ENCODE measurements at places on chromosomes 13 and 19.

DNA sequence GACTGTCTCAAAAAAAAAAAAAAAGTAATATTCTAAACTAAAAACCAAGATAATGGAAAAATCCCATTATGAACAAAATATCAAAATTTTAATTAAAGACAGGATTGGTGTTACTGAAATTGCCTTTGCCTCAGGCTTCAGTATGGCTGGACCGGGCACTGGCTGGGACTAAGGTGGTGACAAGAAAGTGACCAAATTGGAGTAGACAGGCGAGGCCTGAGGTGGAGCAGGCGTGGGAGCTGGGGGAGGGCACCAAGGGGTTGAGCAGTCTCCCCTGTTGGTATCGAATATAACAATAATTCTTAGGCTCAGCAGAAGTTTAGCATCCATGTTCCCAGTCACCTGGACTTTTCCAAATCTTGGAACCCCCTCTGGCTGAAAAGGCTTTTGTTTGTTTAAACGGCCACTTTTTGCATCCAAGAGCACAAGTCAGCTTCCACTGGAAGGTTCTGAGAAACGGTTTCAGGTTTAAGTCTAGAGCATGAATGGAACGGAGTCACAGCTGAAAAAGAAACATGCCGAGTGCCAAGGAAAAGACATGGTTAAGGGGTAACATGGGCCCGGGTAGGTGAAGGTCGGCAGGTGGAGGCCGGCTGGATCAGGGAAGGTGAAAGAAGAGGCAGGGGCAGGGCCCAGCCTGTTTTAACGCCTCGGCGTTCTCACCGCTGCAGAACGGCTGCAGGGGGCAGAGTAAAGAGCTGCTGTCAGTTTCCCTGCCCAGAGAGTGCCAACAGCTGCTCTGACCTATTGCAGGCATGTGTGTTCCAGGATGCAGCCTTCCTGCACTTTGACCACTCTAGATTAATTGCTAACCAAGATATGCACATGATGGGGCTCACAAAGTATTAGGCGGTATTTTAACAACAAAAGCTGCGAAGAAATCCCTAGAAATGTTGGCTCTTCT lies 104.4 kb downstream of the TM9SF2 start:
- DNase-seq = peak; percentile 45

DNA sequence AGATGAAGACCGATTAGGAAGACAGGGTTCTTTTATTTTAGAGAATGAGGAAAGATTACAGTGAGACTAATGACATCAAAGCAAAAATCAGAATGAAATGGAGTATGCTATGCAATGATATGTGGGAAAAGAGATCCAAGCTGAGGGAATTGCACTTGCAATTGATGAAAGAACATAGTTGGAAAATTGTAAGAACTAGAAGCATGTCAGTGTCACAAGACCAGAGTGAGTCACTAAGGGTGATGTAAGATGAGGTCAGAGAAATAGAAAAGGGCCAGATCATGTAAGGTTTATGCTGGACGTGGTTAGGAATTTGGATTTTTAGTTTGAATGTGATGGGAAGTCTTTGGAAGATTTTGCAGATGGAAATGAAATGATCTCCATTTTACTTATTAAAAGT lies 1937.3 kb downstream of the OLFM4 start:
- no peak for DNase-seq

DNA sequence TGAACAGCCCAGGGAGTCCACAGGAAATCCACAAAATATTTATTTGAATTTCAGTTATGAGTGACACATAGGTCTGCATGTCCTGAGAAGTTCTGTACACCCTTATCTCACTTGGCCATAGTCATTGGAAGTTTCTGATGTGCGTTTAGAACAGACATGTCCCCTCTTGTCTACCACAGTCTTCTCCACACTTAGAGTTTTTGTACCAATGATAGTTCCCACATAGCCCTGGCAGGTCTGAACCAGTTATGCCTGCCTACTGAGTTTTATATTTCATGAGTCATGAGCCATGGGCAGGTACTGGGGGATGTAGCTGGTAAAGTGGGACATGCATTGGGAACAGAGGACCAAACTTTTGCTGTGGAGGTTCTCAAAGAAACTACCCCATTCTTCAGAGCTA lies 11.3 kb downstream of the ZNF132 start:
- DNase-seq = no peak

- no peak for DNase-seq
These were observed 18.2 kb upstream of the JUND start for GRCh38 chr19:18299654-18300053.

- no peak for DNase-seq
These were observed 61.6 kb downstream of the ANKRD10 start for GRCh38 chr13:110853235-110853721.

DNA sequence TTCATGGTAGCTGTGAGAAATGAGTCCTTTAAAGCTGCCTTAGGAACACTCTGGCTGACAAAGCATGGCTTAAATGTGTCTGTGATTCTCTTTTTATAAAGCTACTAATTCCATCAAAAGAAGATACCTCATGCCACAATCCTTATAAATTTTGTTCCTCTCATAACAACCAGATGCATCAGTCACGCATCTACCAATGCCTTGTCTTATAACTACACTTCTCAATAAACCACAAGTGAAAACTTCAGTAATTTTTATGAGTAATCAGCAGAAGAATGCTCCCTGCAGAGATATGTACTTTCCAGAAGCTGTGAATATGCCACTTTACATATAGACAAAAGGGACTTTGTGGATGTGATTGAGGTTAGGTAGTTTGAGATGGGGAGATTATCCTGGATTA lies 147.8 kb downstream of the SUCLA2 start:
- DNase-seq = no peak

- DNase-seq = no peak
These were observed 928.4 kb downstream of the EFNB2 start for GRCh38 chr13:105607016-105607415.

DNA sequence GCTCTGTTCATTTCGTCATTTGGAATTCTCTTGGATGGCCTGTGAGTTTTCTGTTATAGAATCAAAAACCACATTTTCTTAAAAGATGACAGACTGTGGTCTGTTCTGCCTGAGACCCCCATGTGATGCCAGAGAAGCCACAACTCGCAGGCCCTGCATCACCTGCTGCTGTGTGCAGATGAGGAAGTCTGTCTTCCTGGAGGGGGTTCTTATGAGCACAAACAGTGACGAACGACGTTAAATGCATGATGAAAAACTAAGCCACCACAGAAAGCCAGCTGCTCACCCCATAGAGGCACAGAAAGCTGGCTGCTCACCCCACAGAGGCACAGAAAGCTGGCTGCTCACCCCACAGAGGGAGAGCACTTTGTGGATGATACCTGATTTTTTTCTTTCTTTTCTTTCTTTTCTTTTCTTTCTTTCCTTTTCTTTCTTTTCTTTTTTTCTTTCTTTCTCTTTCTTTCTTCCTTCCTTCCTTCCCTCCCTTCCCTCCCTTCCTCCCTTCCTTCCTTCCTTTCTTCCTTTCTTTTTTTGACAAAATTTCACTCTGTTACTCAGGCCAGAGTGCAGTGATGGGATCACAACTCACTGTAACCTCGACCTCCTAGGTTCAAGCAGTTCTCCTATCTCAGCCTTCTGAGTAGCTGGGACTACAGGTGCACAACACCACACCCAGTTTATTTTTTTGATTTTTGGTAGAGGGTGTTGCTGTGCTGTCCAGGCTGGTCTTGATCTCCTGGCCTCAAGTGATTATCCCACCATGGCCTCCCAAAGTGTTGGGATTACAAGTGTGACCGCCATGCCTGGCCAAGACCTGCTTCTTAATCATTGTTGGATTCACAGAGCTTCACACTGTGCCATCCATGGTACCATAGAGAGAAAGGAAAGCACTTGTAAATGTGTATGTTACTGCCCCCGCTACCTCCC lies 1191.4 kb downstream of the UQCRFS1 start:
- no peak for DNase-seq

DNA sequence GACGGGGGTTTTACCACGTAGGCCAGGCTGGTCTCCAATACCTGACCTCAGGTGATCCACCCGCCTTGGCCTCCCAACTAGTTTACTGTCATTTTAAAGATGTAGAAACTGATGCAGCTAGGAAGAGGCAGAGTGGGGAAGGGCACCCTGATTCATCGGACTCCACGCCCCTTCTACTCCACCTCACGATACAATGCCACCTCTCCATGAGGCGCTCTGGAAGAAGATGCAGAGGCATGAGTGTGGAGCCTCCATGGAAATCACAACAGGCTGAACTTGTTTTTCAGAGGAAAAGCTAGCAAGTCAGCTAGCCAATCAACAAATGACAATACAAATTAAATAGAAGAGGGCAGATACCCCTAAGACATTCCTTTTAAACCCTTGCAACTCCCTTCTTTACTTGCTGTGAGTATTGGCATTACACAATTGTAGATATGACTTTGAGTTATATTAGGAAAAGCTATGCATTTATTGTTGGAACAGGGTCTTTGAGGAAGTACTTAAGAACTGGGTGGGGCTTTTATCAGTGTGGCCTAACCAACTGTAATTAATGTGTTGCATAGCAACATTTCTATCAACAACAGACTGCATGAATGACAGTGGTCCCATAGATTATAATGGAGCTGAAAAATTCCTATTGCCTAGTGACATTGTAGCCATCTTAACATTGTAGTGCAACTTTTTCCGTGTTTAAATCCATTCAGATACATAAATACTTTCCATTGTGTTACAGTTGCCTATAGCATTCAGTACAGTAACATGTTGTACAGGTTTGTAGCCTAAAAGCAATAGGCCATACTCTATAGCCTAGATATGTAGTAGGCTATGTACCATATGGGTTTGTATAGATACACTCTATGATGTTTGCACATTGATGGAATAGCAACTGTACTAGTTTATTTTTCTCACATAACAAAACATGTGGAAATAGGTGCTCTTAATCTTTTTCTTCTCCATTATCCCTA lies 17.6 kb downstream of the WDFY2 start:
- DNase-seq = no peak

DNA sequence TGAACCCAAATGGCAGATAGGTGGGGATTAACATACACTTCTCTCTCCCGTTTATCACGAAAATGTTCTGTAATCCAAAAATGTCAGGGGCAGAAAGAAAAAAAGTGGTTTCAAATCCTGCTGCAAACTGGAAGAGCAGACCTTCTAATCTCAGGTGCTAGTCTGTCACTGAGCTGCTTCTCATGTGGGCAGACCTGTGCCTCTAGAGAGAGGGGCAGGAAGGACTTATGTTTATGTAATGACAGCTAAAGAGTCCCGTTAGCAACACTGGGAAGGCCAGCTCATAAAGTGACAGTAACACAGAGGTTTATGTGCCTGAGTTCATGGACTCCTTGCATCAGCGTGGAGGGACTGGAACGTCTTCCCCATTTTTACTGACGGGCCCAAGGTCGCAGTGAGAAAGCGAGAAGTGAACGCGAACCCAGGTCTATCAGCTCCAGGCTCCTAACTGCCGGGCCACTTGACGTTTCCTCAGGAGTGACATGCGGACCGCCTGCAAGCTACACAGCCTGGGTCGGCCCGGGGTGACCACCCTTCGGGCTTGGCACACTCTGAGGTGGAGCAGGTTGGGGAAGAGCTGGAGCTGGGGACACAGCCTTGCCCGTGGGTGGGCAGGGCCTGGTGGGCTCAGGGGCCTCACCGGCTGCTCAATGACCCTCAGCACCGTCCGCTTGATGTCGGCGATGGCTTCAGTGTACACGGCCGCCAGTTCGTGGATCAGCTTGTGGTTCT lies 9.6 kb upstream of the RSPH6A start:
- no peak for DNase-seq

- DNase-seq = no peak
These were observed 51.3 kb downstream of the GPALPP1 start for GRCh38 chr13:45040622-45041021.

DNA sequence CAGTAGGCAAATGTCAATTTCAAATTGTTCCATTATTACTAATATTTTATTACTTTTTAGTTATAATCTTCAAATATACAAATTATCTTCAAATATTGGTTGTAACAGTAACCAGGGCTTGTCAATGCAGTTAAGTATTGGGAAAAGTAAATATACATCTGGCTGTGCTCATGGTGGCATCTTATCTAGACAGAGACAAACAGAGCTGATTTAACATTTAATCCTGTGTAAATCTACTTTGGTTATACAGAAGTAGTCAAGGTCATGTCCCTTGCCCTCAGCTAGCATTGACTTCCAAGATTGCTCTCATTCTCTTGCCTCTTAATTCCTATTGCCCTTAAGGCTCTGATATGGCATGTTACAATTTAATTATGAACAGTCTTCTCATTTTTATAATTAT lies 98.4 kb upstream of the KLHL1 start:
- no peak for DNase-seq

DNA sequence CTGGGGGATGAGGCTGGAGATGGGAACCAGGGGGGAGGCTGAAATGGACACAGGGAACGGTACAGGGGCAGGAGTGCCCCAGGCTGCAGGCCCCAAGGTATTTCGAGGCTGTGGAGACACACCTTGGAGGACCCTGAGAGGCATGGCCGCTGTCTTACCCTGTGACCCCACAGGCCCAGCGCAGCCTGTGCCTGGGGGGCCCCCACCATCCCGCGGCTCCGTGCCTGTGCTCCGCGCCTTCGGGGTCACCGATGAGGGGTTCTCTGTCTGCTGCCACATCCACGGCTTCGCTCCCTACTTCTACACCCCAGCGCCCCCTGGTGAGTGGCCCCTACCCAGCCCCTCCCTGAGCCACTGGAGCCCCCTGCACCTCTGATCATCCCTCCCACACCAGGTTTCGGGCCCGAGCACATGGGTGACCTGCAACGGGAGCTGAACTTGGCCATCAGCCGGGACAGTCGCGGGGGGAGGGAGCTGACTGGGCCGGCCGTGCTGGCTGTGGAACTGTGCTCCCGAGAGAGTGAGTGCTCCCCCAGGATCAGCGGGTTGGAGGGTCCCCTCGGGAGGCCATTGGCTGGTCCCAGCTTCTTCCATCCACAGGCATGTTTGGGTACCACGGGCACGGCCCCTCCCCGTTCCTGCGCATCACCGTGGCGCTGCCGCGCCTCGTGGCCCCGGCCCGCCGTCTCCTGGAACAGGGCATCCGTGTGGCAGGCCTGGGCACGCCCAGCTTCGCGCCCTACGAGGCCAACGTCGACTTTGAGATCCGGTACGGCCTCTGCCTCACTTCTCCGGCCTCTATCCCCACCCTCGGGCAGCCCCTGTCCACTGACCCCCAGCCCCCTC lies 16.9 kb upstream of the SPIB start:
- no peak for DNase-seq

GRCh38 chr19:15859187-15859586 lies 38.7 kb downstream of the CYP4F2 start:
- DNase-seq = no peak

DNA sequence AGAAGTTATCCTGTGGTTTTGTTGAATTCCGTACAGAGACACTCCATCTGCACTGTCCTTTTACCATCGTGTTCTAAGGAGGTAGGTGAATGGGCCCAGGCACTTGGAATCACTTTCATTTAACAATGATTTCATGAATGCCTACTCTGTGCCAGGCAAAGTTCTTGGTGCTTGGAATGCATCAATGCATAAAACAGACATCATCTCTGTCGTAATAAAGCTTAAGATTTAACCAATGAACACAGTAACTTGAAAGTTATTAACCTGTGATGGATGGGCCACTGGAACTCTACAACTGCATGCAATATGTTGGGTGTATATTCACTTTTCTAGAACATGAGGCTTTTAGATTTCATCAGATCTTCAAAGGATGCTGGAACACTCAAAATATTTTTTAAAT lies 14.1 kb upstream of the STARD13 start:
- DNase-seq = no peak

GRCh38 chr13:51003642-51004041 lies 94.1 kb downstream of the RNASEH2B start:
- no peak for DNase-seq

- no peak for DNase-seq
These were observed 20.0 kb downstream of the ENOX1 start for GRCh38 chr13:43766725-43767124.

- DNase-seq = no peak
These were observed 93.5 kb downstream of the ATP11A start for GRCh38 chr13:112783135-112783977.

GRCh38 chr13:106858903-106859532 lies 291.1 kb upstream of the ARGLU1 start:
- DNase-seq = no peak

Measured in activated gamma-delta T cell treated with Interleukin-2 at 50 U/mL for 16 hours (primary cell).